ENCODE measurements at places on chromosomes 12 and 14. TPM values are rescaled to one million over a fixed set of nuclear protein-coding genes. Genes with fewer than 3 reads are reported as not detected.

GRCh38 chr14:99575043-99576023 lies 28.7 kb downstream of the CCDC85C start:
- peak; percentile 19 for DNase-seq
- H3K4me3 ChIP-seq, result peak overlapping the region; percentile 79
- no peaks in the 10 kb centered on the region for H3K27me3 ChIP-seq

The OR6C1 gene
- not detected for total RNA-seq

The RASSF8 gene
- total RNA-seq, result 73.6 TPM

GRCh38 chr14:80213602-80214001 lies 2.3 kb upstream of the DIO2 start:
- H3K4me1 ChIP-seq, result peaks cover 58% of the 10 kb centered on the region
- peak; percentile 71 for DNase-seq
- no peak overlapping the region for H3K27ac ChIP-seq
- H3K36me3 ChIP-seq, result no peaks in the 10 kb centered on the region
- H3K27me3 ChIP-seq, result no peaks in the 10 kb centered on the region
- H3K4me3 ChIP-seq, result no peak overlapping the region

GRCh38 chr12:102685172-102685571 lies 204.8 kb upstream of the IGF1 start:
- DNase-seq, result no peak
- H3K27ac ChIP-seq, result no peak overlapping the region
- no peaks in the 10 kb centered on the region for H3K36me3 ChIP-seq
